ENCODE measurements at places on chromosomes 13 and 19.

DNA sequence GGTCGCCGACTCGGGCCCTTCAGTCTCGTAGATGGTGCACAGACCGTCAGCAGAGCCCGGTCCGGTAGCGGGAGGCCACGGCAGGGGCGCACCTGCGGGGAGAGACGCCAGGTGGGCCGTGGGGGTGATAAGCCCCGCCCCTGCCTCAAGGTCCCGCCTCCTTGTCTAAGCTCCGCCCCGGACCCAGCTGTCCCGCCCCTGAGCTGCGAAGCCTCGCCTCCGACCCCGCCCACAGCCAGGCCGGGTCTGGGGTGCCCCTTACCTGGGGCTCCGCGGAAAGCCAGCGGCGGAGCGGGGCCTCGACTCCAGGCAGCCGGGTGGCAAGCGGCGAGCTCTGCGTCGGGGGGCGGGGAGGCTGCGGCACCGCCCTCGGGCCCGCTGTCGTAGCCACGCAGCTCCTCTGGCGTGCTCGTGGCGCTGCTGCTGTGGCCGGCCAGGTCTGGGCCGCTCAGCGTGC is 4.7 kb downstream of the PRR36 start:
- peak; percentile 73 for DNase-seq

- no peak for DNase-seq
Measured at GRCh38 chr13:82224806-82225205, 1657.5 kb downstream of the SLITRK1 start.

- no peak for DNase-seq
Measured at GRCh38 chr13:55440465-55441085, 1700.1 kb upstream of the PRR20A start.

GRCh38 chr19:1312767-1313694 is 27.4 kb downstream of the EFNA2 start:
- no peak for DNase-seq

DNA sequence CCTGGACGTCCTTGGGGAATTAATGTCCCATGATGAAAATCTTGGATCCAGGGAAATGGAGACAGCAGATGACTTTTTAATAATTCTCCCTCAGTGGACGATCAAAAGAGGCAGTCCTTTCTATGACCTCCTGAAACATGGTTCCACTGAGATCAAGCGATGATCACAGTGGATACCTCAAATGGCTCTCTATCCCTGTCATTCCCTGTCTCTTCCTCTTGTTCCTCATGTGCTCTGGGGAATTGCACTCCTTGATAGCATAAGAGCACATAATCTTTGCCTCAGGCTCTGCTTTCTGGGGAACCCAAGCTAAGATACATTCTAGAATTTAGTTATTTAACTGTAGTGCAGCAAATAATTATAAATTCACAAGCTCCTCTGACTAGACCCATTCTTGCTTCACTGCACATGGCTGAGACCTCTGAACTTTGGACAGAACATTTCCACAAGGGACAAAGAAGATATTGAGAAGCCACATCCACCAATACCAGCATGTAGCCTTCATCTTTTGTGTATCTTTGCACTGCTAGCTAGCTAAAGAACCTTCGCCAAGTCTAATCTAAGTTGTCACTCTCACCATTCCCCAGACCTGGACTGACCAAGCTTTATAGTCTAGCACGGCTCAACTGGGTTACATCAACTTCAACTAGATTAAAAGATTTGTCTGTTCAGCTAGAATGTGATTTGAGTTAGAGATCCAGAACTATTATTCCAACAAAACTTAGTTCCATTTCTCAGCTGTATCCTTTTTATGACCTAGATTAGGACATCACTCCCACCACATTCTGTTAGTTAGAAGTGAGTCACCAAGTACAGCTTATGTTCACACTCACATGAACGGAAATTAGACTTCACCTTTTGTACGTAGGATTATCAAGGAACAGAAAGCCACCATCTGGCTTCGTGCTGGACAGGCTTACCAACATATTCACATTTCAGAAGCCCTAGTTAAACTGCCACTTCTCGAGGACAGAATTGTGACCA is 142.7 kb downstream of the SUCLA2 start:
- peak; percentile 17 for DNase-seq

- DNase-seq = no peak
Measured at GRCh38 chr13:110633776-110634175, 18.4 kb downstream of the NAXD start.

- no peak for DNase-seq
Measured at GRCh38 chr13:83086088-83086487, 796.2 kb downstream of the SLITRK1 start.

GRCh38 chr19:33064458-33064791 is 263 bp downstream of the RHPN2 start:
- DNase-seq = no peak

DNA sequence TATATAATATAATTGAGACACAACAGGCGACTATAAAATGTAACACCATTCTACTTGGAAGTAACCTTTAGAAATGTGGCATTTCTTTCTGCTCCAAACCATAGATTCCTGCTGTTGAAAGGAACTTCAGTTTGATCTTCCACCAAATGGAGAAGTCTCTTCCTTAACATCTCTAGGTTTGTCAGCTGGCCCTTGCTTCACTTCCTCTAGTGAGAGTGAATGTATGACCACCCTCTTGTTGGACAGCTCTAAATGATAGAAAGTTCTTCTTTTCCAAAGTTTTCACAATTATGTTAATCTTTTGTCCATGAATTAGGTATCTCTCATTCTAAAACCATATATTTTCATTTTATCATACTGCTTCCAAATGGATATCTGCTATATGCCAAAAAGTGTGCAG is 13.8 kb upstream of the COG6 start:
- no peak for DNase-seq

DNA sequence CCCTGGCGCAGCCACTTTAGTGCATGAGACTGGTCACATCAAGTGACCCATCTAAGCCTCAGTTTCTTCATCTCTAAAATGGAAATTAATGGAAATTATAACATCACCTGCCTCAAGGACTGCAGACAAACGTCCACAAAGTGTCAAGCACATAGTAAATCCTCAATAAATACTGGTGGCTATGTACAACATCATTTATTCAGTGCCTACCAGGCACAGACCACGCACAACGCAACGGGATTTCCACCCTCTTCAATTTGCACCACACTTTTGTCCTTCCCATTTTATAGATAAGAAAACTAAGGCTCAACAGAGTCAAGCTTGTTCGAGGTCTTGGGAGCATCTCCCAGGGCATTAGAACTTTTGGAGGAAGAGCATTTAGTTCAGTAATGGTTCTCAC is 1.4 kb downstream of the ELAVL1 start:
- no peak for DNase-seq

DNA sequence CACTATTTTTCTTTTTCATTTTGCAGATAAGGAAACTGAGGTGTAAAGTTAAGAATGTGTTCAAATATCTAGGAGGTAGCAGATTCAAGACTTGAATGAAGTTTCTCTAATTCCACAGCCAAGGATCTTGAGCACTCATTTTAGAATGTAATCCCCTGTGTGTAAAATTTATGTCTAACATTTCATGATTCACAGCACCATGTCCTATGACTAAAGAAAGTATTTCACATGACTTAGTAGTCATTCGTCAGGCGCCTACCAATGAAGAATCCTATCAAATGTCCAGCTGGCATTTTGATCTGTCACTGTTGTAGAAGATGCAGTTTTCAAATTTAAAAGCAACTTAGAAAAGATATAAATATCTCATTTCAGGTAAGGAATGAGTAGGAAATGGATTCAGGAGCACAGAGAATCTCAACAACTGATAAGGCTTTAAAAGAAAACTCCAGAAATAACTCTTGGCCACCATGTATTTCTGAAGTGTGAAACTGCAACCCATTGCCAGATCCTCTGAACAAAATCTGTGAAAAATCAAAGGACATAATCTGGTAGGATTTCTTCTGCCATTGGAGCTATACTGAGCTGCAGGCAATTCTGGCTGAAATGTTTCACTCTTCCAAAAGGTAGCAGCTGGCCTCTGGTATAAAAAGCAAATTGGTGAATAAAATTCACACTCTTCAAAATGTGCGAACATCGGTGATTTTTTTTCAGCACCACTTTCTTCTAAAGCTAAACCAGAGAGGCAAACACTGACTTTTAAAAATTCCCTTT is 92.2 kb downstream of the DCLK1 start:
- DNase-seq = no peak

DNA sequence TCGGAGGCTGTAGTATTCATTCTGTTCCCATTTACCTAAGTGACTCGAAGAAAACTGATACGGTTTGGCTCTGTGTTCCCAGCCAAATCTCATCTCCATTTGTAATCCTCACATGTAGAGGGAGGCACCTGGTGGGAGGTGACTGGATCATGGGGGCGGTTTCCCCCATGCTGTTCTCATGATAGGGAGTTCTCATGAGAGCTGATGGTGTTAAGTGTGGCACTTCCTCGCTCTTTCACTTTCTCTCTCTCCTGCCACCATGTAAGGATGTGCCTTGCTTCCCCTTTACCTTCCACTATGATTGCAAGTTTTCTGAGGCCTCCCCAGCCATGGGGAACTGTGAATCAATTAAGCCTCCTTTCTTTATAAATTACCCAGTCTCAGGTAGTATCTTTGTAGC is 23.5 kb downstream of the SLAIN1 start:
- DNase-seq = peak; percentile 11

DNA sequence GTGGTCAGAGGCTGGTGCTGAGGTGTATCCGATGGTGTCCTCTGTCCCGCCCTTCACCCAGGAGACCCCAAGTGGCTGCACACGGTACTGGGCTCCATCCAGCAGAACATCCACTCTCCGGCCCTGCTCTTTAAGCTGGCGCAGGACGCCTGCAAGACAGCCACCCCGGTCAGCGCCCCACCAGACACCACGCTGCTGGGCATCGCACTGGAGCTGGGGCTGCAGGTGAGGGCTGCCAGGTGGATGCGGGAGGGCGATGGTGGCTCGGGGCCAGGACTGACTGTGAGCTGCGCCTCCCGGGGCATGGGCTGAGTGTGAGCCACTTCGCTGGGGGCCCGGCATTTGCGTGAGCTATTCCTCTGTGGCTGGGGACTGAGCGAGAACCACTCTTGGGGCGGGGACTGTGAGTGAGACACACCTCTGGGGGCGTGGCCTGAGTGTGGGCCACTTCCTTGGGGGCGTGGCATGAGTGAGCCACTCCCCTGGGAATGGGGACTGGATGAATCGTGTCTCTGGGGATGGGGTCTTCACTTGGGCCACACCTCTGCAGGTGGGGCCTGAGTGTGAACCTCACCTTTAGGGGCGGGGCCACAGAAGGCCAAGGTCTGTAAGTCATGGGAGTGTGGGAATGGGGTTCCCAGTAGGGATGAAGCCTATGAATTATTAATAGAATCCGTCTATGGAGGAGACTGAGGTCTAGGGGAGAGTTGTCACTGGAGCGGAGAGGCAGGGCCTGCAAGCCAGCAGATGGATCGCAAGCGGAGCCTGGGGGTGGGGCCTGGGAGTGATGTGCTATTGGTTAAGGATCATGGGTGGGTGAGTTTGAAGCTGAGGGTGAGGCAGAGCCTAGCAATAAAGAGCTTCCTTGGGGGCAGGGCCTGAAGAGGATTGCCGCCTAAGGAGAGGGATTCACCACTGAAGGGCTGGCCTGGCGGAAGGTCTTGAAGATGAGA is 30.5 kb downstream of the ZSWIM4 start:
- peak; percentile 40 for DNase-seq

DNA sequence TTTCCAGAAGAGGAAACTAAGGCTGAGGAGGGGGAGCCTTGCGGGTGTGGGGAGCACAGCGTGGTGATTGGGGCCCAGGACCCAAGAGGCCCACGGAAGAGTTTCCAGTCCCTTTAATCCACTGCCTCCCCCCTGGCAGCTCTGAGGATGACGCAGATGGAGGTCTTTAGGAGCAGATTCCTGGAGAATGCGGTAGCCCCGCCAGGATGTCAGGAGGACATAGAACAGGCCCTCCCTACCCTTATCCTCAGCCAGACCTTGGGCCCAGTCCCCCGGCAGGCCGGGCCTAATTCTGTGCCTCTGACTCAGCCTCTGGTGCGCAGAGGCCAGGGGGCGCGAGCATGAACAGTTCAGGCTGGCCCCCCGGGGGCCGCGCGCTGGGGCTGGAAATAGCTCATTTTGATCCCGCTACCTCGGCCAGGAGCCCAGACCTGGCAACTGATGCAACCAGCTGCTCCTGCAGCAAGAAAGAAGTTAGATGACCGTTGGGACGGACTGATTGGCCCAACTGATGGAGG is 461 bp upstream of the HSPB6 start:
- DNase-seq = peak; percentile 42

DNA sequence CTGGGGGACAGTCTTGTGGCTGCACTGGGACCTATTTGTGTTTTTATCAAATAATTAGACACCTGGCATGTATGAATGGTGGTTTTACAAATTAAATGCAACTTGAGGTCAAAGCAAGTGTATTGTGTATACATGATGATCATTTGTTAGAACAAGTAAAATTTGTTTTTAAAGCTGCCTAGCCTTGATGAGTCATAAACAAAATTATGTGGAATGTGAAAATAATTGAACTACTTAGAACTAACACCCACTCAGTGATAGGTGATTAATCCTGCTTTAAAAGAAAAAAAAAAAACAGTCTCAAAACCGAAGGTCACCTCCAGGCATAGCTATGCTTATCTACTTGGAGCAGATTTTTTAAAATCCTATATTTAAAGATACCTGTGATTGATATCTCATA is 770.3 kb upstream of the SLITRK5 start:
- DNase-seq = no peak

GRCh38 chr19:41288673-41289530 is 21.1 kb upstream of the CCDC97 start:
- peak; percentile 47 for DNase-seq

DNA sequence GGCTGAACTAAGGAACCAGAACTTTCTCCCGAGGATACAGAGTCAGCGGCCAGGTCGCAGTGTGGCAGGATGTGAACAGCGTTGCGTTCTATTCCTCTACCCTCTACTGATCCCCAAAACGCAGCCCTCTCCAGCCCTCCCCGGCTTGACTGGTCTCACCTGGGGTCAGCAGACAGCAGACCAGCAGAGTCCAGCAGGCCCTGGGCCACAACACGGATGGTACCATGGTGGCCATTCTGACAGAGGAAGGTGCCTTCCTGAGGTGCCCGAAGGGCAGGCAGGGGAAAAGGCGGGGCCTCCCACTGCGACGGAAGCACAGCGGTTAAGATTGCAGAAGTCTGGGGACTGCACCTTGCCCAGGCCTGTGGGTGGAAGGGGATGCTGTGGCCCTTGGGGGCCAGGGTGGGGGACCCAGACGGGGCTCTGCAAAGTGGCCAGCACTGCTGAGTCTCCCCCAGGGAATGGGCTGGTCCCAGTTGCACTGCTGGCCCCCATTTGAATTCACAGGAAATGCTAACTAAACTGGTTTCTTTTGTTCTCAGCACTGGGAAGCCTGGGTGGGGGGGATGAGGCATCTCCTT is at the start of gene ICAM3:
ICAM3 (minus strand) TSS at position 245 of the 581 bp plus-strand sequence; CDS start at position 235, 10 bp downstream.
- DNase-seq = peak; percentile 49
